ENCODE measurements at places on chromosomes 16 and 17.

GRCh38 chr16:2090777-2091546 lies 43.2 kb downstream of the TSC2 start:
- DNase-seq: no peak

DNA sequence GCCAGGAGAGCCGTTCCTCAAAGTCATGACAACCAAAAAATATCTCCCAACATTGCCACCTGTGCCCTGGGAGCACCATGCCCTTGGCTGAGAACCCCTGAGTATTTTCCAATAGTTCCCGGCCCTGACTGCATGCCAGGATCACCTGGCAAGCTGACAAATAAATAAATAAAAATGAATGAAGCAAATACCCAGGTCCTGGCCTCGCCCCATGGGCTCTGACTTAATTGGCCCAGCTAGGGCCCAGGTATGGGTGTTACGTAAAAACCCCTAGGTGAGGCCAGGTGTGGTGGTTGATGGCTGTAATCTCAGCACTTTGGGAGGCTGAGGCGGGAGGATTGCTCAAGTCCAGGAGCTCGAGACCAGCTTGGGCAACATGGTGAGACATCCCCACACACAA lies 2.7 kb upstream of the C16orf74 start:
- DNase-seq: no peak

DNA sequence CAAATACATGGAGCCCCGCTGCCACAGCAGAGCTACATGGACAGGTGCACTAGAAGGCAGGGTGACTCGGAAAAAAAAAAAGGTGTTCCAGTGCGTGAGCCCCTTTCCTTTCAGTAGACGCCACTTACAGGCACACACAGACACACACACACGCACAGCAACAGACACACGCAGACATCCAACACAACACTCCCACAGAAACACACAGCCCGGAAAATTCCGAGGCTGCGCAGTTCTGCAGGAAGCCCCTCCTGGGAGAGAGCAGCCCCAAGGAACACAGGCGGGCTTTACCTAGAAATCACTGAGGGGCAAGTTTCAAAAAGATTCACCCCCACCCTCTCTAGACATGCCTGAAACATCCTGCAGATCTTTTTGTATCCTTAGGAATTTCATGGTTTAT lies 136.0 kb upstream of the WSB1 start:
- DNase-seq: no peak

GRCh38 chr17:63116967-63117830 lies 151.2 kb downstream of the TANC2 start:
- DNase-seq: no peak

GRCh38 chr17:5832886-5833285 lies 237.3 kb upstream of the WSCD1 start:
- no peak for DNase-seq

DNA sequence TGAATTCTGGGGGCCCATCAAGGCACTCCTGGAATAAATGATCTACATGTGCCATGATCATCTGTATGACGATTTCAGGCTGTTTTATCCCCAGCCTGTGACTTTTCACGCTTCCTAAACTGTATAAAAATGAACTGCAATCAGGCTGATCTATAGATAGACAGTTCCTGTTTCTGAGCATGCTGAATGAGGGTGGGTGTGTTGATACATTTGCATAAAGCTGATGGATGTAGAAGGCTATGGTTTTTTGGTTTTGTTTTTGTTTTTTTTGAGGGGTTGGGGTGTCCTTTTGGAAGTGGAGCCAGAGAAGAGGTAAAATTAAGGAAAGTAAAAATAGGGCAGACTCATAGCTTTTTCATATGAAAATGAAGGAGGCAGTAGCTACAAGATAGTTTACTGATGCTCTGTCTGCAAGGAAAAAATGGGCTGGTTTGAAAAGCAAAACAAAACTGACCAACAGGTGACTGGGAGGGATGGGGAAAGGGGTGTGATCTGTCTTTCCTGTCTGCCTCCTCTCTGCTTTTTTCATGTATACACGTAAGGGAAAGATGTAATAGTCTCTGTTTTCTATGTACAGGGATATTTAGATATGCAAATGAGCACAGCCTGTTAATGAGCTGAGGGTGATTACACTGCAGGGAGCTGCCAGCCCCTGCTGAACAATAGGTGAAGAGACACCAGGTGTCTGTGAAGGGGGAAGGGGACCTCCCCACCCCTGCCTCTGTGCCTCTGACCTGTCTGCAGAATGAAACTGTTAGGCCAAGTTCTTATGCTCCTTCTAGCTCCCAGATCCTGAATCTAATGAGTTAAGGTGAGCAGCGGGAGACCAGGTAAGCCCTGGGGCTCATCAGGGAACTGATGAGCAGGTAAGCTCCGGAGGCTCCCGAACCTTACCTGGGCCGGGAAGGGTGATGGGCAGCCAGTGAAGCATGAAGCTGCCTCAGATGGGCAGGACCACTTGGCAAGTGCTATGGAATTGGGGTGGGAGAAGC lies 46.6 kb upstream of the LYRM9 start:
- no peak for DNase-seq

DNA sequence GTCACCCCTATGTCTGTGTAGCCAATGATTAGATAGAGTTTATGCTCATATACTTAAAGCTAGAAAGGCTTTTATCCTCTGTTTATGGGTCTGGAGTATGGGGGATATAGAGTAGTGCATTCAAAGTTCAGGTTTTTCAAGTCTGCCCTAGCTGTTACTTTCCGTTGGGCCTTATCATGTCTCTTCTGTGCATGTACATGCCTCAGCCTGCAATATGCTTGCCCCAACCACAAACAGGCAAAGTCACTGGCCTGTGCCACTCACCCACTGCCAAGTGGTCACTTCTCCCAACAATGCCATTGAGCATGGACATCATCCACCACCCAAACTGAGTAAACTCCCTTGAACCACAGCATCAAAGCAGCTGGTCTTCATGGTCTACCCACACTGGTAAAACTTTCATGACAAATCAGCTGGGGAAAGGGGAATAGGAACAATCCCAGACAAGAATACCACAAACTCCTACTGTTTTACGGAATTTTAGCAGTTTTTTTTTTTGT lies 70.3 kb upstream of the C17orf78 start:
- DNase-seq: no peak

DNA sequence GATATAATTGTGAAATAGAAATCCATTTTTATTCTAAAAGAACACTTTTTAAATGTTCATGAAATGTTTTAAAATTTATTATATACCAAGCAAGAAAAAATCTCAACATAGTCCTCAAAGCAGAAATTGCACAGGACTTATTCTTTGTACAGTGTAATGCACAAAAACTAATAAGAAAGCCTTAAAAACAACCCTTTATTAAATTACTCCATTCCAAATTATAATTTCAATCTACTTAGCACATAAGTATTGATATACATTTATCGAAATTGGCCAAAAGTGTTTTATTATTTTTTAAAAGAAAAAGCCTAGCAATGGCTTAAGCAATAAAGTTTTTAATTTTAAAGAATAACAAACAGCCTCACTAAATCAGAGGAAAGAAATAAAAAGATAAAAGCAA lies 19.1 kb downstream of the NLRC5 start:
- no peak for DNase-seq

GRCh38 chr17:8629371-8630226 lies 926 bp downstream of the MYH10 start:
- DNase-seq: no peak

DNA sequence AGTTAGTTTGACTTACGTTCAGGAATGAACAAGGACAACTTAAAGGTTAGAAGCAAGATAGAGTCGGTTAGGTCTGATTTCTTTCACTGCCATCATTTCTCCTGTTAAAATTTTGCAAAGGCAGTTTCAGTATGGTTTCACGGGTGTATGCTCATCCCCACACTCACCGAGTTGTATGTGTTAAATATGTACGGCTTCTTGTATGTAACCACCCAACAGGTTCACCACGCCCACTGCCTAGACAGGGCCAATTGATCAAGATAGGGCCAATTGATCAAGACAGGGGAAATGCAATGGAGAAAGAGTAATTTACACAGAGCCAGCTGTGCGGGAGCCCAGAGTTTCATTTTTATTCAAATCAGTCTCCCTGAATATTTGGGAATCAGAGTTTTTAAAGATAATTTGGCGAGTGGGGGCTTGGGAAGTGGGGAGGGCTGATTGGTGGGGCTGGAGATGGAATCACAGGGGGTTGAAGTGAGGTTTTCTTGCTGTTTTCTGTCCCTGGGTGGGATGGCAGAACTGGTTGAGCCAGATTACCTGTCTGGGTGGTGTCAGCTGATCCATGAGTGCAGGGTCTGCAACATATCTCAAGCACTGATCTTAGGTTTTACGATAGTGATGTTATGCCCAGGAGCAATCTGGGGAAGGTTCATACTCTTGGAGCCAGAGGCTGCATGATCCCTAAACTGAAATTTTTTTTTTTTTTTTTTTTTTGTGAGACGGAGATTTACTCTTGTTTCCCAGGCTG lies 62.4 kb upstream of the PLCG2 start:
- DNase-seq: no peak

- DNase-seq: no peak
These were observed 181.5 kb downstream of the ZNF423 start for GRCh38 chr16:49674351-49674851.

DNA sequence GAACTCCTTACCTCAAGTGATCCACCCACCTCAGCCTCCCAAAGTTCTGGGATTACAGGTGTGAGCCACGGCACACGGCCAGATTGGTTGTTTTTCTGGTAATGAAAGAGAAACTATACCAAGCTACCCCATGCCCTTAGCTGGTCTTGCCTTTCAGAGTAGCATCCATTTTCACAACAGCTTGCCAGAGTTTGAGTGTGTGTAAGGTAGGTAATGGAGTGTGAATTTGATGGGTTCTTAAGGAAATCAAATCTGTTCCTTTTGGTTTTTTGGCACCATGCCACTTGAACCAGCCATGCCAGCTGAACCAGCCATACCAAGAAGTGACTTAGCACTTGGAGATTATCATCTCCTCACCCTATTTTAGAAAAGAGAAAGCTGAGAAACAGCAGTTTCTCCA lies 5.1 kb downstream of the CALCOCO2 start:
- no peak for DNase-seq

GRCh38 chr16:1206326-1206725 lies 18.7 kb downstream of the TPSG1 start:
- no peak for DNase-seq

DNA sequence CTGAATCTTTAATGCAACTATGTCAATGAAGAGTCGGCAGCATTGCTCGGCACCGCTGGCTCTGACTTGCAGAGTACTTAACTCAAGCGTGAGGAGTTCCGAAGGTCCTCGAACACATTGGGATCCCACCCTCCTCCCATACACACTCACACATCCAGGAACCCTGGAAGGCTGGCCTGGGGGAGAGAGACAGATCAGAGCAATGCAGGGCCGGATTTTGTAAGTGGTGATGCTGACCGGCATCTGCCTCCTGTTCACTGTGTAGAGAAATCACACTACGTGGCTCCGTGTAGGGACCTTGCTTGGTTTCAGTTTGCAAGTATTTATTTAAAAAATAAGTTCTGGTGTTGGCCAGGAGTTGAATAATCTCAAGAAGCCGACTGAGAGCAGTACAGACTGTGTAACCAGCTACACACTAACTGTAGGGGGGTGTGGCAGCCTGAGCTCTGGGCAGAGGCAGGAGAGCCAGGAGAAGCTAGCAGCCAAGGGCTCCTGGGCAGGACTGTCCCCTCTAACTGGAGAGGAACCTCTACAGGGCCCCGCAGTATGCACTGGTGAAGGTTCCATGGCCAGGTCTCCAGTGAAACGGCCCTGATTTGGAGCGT lies 190.2 kb upstream of the TNRC6C start:
- DNase-seq: no peak

DNA sequence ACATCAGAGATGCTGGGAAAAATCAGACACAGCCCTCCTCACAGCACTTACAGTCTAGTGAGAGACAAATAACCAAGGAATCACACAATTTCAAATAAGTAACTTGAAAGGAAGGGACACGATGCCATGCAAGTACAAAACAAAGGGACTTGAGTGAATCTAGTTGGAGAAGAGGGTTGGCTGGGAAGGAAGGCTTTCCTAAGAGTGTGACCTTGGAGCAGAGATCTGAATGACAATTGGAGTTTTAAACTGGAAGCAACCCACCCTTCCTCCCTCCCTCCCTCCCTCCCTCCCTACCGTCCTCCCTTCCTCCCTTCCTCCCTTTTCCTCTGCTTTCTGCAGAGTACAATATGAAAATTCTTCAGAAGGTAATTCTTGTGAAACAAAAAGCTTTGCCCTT lies 31.1 kb downstream of the ADAMTS18 start:
- no peak for DNase-seq

DNA sequence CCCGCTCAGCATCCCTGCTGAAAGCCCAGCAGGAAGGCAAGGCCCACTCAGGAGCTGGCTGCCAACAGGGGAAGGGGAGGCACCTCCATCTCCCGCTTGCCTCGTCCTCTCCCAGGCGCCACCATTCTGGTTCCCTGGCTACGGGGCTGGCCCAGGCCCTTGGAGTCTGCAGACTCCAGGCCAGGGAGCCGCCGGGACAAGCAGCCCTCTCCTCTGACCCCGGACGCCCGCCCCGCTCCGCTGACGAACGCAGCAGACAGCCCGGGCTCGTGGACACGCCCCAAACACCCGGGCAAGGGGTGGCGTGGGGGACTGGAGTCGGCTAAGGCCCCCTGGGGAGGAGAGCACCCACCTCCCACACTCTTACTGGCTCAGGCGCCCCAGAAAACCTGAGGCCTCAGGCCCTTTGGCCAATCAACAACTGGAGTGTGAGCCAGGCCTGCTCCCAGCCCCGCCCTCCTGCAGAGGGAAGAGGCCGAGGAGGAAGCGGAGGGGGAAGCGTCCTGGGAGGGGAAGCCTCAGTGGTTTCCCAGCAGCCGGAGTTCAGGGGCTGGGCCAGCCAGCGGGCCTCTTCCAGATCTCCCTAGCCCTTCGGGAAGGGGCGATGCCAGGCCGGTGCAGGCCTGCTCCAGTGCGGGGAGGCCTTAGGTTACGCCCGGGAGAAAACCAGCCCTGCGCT lies 4.2 kb downstream of the MNT start:
- no peak for DNase-seq

- no peak for DNase-seq
These were observed 39.5 kb downstream of the ST3GAL2 start for GRCh38 chr16:70399381-70399780.

DNA sequence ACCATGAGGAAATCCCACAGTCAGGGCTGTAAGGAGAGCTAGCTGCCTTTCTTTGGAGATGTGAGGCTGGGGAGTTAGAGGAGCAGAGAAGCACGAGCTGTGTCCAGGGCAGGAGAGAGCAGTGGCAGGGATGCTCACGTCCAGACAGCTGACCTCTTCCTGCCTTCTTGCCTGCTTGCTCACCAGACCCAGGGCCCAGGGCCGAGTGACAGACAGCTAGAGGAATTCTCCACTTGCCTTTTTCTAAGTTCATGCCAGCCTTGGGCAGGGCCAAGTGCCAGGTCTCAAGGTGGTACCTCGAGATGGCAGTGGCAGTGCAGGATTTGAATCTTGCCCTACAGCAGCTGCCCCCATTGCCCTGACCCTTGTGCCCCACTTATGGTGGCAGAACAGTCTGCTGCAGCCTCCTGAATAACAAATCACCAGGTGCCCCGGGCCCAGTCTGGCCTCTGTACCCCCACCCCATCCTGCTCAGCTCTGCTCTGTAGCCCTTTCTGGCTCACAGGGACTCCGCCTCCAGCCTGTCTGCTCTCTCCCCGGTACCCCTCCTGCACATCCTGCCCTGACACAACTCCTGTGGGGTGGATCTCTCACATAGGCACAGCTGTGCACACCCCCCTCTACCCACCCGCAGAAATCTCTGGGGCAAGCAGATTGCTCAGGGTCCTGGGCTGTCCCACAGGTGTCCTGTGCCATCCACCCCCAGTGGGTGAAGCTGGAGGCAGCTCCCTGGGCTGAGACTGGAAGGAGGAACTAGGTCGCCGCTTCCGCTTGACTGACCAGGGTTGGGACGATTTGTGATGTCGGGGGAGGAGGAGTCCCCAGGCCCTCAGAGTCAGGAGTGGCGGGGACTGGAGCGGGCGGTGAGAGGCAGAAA lies 25.9 kb downstream of the GRIN2C start:
- no peak for DNase-seq

- no peak for DNase-seq
These were observed 150.4 kb upstream of the HS3ST2 start for GRCh38 chr16:22663389-22664064.

Data from stimulated activated CD8-positive, alpha-beta memory T cell treated with anti-CD3 and anti-CD28 coated beads, Interleukin-4, amount 100 ng/mL, for 1 hour (primary cell).